ENCODE measurements at places on chromosomes 12 and 14. TPM values are rescaled to one million over a fixed set of nuclear protein-coding genes. Genes with fewer than 3 reads are reported as not detected.

- DNase-seq = no peak
These were observed 391.9 kb downstream of the GALC start for GRCh38 chr14:87601036-87601435.

DNA sequence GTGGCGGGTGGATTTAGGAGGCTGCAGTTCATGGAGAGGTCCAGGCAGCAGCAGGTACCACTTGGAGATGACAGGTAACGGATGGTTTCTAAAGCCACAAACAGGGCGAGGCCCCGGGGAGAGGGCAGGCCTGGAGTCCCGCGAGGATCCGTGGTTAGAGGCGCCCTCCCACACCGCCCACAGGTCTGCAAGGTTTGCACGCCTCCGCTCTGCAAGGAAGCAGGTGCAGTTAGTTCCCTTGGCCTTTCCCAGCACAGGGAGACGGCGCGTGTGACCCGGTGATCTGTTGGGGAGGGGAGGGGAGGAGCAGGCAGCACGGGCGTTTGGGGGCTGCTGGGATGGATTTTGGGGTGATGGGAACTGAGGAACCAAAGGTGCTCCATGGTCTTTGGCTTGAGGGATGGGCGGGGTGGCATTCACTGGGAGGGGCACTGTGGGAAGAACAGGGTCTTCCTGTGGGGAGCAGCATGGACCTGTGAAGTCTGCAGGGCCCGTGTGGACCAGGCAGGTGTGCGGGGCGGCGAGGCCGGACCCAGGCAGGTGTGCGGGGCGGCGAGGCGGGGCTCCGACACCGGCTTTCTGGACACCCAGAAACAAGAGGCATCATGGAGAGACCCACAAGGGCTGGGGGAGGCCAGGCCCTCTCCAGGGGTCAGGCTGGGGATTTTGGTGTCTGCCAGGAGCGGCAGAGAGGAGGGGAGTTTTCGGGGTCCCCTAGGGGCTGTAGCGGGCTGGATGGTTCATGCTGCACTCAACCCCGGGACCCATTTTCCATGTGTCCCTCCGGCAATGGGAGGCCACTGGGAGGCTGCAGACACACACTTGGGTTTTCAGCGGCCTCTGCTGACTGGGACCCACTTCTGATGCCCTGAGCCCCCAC, 29.1 kb downstream of the NOC4L start:
- DNase-seq = no peak

GRCh38 chr14:24270537-24271133, 762 bp downstream of the RABGGTA start:
- no peak for DNase-seq

TBK1 gene
- 26.7 TPM for total RNA-seq

ASCL1 gene
- not detected for total RNA-seq

DNA sequence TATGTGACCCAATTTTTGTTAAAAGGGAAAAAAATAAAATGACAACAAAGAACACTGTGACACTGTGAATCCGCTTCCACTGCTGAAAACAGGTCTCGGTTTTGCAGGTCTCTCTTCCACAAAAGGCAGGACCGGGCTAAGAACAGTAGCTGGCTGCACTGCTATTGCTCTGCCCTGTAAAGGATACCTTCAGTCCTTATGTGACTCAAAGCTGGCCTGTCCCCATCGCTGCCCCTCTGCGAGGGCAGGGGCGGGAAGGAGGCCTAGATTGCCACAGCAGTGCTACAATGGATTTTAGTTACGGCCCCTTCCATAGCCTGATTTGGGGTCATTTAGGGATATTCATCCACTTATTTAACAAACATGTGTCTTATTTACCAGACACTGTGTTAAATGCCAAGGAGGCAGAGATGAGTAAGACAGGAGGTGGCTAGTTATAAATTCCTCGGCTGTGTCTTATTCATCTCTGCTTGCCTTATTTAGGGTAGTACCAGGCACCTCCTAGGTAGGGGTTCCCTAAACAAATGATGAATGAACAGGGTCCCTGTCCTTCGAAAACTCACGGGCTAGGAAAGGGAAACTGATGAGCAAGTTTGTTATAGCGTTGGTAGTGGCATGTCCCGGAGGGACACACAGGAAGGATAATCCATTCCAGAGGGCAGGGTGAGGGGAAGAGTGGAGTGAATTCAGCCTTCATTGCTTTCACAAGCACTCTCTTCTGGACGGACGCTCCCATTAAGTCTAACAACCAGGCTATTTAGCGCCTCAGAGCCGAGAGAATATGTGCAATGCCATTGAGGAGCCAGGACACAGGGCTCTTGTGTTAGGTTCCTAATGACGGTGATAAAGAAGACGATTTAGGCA, 73.3 kb downstream of the EID3 start:
- DNase-seq = no peak

TSHR gene
- 2.9 TPM for total RNA-seq

DNA sequence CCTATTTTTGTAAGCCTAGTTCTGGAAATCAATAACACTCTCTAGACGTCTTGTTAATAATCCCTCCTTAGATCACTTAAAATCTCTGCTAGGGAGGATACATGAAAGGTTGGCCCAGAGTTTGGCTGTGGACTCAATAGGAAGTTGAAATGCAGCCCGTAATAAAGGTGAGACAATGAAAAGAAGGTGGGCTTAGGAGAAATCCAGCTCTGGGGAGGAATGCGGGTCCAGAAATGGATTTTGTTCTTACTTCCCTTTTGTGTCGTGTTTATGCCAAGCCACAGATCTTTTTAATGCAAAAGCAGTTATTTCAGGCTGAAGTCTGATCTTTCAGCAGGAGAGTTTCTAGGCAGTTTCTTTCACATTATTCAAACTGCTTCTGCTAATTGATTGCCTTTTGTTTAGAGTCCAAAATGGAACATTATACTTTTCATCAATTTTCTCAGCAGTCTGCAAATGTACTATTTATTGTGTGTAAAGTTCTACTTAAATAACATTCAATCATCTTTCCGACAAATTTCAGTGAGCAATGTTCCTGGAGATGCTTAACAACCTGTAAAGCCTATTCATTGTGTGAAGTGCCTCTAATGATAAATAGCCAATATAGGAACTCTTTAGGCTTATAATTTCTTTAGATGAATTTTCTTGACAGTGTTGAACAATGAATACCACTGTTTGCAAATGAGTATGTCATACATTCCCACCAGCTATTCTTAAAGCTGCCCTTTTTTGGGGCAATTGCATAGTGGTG, 252.9 kb upstream of the KRR1 start:
- DNase-seq = no peak
